ENCODE measurements at places on chromosomes 2 and 18. TPM values are rescaled to one million over a fixed set of nuclear protein-coding genes. Genes with fewer than 3 reads are reported as not detected.
A peak's percentile ranks its signal among the peaks of the same experiment; 100 is the strongest.

GRCh38 chr2:176818617-176819016, 394.0 kb upstream of the HNRNPA3 start:
- no peaks in the 10 kb centered on the region for H3K27me3 ChIP-seq
- DNase-seq: no peak
- no peak overlapping the region for H3K4me3 ChIP-seq
- H3K27ac ChIP-seq: no peak overlapping the region
- no peaks in the 10 kb centered on the region for H3K36me3 ChIP-seq

The LOXL3 gene
- 6.9 TPM for total RNA-seq

- no peaks in the 10 kb centered on the region for H3K36me3 ChIP-seq
- H3K4me3 ChIP-seq: no peak overlapping the region
- H3K27ac ChIP-seq: no peak overlapping the region
- peaks cover 24% of the 10 kb centered on the region for H3K4me1 ChIP-seq
- no peak for DNase-seq
- H3K27me3 ChIP-seq: no peaks in the 10 kb centered on the region
Observed at GRCh38 chr2:200383380-200384110, 77.1 kb downstream of the SPATS2L start.

- no peaks in the 10 kb centered on the region for H3K27me3 ChIP-seq
- H3K36me3 ChIP-seq: no peaks in the 10 kb centered on the region
- no peak for DNase-seq
- no peak overlapping the region for H3K27ac ChIP-seq
Observed at GRCh38 chr2:143679617-143680016, 550.4 kb downstream of the ARHGAP15 start.

- DNase-seq: no peak
- no peaks in the 10 kb centered on the region for H3K27me3 ChIP-seq
- H3K4me3 ChIP-seq: no peak overlapping the region
- no peaks in the 10 kb centered on the region for H3K36me3 ChIP-seq
- peaks cover 4% of the 10 kb centered on the region for H3K4me1 ChIP-seq
Observed at GRCh38 chr2:28338831-28339321, 53.8 kb upstream of the FOSL2 start.

DNA sequence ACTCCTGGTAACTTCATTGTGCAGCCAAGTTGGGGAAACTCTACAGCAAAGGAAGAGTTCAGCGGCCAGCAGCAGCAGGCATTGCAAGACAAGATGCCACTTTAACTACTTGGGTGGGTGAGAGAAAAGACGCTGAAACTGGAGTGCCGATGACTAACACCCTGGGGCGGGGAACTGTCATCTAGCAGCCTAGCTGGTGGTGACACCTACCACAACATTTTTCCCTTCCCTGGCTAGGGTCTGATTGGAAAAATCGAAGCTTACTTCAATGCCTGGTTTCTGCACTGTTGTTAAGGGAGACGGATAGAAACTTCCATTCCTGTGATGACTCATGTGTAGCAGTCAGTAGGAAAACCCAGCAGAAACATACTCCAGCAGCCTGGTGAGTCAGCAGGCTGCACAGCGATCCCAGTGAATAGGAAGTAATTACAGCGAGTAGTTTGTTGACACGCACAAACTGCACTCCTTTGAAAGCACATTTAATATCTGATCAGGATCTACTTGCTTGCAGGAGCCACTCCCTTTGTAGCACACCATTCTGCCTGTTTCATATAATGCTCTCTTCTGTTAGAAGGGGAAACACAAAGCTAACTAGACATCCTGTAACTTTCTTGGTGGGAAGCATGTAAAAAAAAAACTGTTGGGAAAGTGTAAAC, 62.1 kb upstream of the MAPRE2 start:
- peaks cover 4% of the 10 kb centered on the region for H3K4me1 ChIP-seq
- peak overlapping the region; percentile 89 for H3K4me3 ChIP-seq
- no peak overlapping the region for H3K27ac ChIP-seq
- DNase-seq: peak; percentile 69

DNA sequence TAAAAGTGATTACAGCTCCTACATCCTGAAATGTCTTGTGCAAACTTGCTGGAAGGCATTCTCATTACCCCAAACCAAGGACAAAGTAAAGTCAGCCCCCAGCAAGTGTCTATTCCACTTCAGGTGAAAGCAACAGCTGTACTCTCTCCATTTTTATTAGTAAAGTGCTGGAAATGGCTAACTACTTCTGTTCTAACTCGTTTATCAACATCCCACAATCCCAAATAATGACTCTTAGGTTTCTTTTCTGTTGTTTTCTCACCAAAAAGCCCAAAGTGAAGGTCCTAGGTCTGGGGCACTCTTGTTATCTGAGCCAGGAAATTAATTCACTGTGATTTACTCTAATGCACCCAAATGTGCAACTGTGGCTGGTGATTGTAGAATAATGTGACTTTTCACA, 105.7 kb downstream of the LRRC30 start:
- H3K4me3 ChIP-seq: no peak overlapping the region
- no peaks in the 10 kb centered on the region for H3K27me3 ChIP-seq
- no peaks in the 10 kb centered on the region for H3K36me3 ChIP-seq
- no peak for DNase-seq

DNA sequence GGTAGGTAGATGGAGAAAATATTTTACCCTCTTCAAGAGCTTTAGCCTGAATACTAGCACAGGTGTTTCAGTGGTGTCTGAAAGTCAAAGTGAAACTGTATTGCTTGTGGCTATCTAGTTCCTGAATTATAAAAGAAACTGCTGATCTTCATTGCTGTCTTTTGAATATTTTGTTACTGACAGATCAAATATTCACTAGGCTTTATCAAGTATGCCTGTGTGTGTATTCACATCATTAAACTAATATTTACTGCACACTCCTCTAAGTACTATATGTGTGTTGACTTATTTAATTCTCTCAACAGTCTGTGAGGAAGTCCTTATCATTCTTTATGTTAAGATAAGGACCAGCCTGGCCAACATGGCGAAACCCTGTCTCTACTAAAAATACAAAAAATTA, 139.6 kb downstream of the SOCS6 start:
- DNase-seq: no peak
- H3K27me3 ChIP-seq: no peaks in the 10 kb centered on the region
- peaks cover 9% of the 10 kb centered on the region for H3K4me1 ChIP-seq

DNA sequence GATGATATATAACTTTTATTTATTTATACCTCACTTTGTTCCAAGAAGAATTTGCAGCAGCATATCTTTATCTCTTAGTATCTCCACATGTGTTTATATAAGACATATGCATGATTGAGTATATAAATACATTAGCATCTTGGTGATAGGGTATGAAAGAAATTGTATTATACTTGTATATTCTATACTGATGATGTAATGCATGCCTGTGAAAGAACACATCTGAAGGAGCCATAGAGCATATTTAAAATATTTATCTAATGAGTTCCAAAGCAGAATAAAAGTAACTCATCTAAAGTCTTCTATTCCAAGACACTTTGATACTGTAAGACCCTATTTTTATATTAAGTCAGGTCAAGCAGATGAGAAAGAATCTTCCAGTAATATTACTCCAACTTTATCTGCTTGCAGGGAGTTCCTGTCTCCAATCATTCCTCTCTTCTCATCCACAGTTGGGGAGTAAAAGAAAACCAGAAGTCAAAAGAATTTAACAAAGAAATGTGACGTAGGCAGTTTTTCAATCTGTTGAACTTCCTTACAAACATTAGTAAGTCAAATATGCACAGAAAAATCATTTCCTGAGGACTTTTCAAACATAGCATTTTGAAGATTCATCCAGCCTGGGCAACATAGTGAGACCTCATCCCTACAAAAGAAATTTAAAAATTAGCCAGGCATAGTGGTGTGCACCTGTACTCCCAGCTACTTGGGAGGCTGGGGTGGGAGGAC, 76.7 kb downstream of the DTNB start:
- H3K4me3 ChIP-seq: no peak overlapping the region
- H3K27me3 ChIP-seq: no peaks in the 10 kb centered on the region
- H3K27ac ChIP-seq: no peak overlapping the region
- no peak for DNase-seq
- H3K36me3 ChIP-seq: no peaks in the 10 kb centered on the region
- H3K4me1 ChIP-seq: peaks cover 4% of the 10 kb centered on the region

The DYTN gene
- not detected for total RNA-seq

GRCh38 chr18:28002841-28003240, 174.1 kb downstream of the CDH2 start:
- H3K27me3 ChIP-seq: no peaks in the 10 kb centered on the region
- H3K27ac ChIP-seq: no peak overlapping the region
- no peak for DNase-seq
- peaks cover 96% of the 10 kb centered on the region for H3K36me3 ChIP-seq

The IMP4 gene
- total RNA-seq: 35.8 TPM

DNA sequence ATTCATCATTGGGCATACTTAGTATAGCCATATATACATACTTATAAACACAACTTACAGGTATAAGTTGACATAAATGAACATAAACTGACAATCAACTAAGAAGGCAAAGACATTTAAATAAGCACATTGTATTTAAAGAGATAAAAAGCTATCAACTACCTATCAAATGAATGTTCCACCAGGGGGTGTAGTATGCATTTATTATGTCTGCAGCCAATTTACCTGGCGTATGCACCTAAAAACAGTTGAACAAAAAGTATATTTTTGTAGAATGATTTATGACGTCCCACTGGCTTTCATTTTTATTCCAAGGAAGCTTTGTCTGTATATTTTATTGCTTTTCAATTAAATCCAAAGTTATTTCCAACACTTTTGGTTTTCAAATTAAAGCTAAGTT, 323.5 kb downstream of the AFF3 start:
- H3K27ac ChIP-seq: no peak overlapping the region
- H3K4me3 ChIP-seq: no peak overlapping the region
- H3K27me3 ChIP-seq: no peaks in the 10 kb centered on the region
- H3K36me3 ChIP-seq: no peaks in the 10 kb centered on the region
- H3K4me1 ChIP-seq: peaks cover 2% of the 10 kb centered on the region
- DNase-seq: no peak

- no peak for DNase-seq
- H3K27ac ChIP-seq: no peak overlapping the region
- no peaks in the 10 kb centered on the region for H3K36me3 ChIP-seq
- no peaks in the 10 kb centered on the region for H3K4me1 ChIP-seq
- no peaks in the 10 kb centered on the region for H3K27me3 ChIP-seq
Observed at GRCh38 chr18:2223449-2223848, 347.9 kb downstream of the METTL4 start.

The KCNIP3 gene
- 0.82 TPM for total RNA-seq

The ZNF521 gene
- 21.4 TPM for total RNA-seq

The ALPG gene
- not detected for total RNA-seq

The RUFY4 gene
- not detected for total RNA-seq

The VSNL1 gene
- 1.5 TPM for total RNA-seq

DNA sequence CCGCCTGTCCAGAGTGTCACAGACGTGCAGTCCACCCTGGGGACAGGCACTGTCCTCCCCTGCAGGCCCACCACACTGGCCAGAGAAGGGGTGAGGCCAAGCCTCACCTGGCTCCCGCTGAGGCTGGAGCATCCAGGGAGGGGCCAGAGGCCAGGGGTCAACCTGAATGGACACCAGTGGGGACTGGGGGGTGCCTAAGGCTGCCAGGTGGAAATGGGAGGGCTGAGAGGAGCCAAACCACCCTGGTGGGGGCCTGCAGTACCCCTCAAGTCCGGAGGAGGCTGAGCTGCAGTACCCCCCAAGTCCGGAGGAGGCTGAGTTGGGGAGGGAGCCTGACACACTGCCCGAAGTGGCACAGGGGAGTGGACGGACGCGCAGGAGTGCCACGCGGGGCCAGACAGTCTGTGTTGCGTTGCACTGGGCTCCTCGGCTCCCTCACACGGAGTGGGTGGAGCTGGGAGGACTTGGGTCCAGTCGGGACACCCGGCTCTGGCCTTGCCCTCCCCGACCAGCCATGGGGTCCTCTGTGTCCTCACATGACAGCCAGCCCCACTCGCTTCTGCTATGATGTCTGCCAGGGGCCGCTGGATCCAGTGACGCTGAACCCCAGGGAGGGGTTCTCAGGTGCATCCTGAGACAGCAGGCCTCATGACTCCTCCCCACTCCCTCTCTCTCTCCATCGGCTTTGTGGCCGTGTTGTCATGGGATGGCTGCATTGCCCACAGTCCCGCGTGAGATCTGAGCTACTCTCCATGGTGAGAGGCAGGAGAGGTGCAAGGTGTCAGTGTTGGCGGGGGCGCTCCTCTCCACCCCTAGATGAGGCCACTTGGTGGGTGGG, 22.3 kb upstream of the GPC1 start:
- H3K27ac ChIP-seq: no peak overlapping the region
- H3K27me3 ChIP-seq: no peaks in the 10 kb centered on the region
- no peaks in the 10 kb centered on the region for H3K4me1 ChIP-seq
- no peaks in the 10 kb centered on the region for H3K36me3 ChIP-seq
- H3K4me3 ChIP-seq: no peak overlapping the region
